ENCODE measurements at places on chromosomes 5 and 9.

GRCh38 chr5:174521449-174521848, 202.9 kb upstream of the MSX2 start:
- DNase-seq = no peak

DNA sequence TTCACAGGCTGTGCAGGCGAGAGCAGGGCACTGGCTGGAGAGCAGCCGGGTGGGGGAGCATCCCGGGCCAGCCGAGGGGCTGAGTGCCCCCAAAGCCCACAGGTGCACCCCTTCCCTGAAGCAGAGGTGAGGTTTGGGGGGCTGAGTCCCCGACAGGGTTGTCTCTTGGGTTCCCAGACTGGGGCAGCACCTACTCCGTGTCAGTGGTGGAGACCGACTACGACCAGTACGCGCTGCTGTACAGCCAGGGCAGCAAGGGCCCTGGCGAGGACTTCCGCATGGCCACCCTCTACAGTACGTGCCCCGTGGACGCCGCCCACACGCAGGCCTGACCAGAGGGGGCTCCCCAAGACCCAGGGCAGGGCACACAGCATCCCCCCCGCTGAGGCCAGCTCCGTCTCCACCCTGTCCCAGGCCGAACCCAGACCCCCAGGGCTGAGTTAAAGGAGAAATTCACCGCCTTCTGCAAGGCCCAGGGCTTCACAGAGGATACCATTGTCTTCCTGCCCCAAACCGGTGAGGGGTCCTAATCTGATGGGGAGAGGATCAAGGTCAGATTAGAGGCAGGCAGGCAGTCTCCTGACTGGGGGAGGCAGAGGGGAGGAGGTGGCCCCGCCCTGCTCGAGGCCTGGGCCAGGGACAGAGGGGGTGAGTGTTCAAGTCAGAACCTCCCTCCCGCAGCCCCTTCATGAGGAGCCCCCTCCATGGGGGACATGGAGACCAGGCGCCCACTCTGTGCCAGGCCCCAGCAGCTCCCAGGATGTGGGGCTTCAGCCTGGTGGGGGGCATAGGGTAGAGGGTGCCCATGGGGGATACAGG, 2.7 kb downstream of the PTGDS start:
- DNase-seq = no peak

DNA sequence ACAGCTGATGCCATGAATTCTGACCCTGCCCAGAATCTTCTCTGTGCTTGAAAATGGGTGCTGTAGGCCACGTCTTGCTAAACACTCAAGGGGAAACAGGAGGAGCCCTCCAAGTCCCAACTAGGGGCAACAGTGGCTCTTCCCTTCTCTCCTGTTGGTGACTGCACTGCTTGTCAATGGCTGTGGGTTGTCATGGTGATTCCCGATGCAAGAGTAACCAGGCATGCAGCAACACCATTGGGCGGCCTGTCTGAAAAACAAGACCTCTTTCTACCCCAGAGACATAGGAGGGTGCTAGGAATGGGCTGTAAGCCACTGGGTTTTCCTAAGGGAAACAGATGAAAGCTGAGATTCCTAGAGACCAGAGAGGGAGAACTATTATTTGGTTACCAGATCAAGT, 201.7 kb upstream of the PANK3 start:
- no peak for DNase-seq

GRCh38 chr5:138884554-138884953, 9.4 kb upstream of the LRRTM2 start:
- DNase-seq = no peak

DNA sequence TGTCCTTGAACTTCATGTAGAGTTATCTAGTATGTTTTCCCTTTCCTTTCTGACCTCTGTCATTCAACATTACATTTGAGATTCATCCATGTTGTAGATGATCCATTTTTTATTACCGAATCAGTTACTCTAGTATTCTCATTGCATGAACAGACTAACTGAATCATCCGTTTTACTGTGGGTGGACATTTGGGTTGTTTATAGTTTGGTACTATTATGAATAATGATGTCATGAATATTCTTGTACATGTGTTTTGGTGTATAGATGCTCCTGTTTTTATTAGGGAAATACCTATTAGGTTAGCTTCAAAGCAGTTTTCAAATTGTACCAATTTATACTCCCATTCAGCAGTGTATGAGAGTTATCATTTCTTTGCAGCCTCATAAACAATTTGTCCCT, 94.3 kb upstream of the NIPAL4 start:
- DNase-seq = no peak

DNA sequence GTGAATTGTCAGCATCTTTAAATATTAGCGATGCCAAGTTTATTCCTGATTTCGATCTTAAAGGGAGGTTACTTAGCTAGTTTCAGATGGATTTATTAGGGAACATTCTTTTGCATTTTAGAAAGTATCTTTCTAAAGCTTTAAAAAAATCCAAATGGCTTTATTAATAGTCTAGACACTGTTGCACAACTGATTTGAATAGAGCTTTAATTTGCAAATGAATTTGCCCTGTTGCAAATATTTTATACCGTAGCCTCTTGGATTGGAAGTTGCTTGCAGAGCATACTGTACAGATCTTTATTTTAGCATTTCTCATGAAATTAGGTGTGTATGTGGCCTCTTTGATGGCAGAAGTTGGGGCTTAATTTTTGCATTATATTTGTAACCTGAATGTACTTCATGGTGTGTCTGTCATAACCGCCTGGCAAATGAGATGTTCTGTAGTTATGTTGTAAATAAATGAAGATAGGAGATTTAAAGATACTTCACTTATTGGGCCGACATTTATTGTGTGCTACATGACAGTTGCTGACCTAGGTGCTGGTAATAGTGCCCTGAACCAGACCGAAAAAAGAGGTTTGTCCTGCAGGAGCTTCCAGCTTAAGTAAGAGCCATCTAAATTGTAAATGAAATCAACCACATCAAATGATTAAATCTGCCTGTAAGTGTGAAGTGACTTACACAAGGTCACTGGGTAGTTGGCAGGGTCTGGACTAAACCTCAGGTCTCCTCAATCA, 1.8 kb downstream of the TCERG1 start:
- no peak for DNase-seq

- DNase-seq = no peak
These were observed 958 bp upstream of the HSPA5 start for GRCh38 chr9:125241863-125242739.

GRCh38 chr5:75052192-75053053, at the start of gene GCNT4:
GCNT4 (minus strand) TSS chr5:75052558; CDS start chr5:75030037, 22,521 bp downstream.
- DNase-seq = peak; percentile 42
